Progenitor cell of endocrine pancreas (in vitro differentiated cells): ENCODE measurements at places on chromosomes 5 and 9. TPM values are rescaled to one million over a fixed set of nuclear protein-coding genes. Genes with fewer than 3 reads are reported as not detected.

GRCh38 chr9:20028192-20028848 is 239.5 kb upstream of the SLC24A2 start:
- no peak for DNase-seq

DNA sequence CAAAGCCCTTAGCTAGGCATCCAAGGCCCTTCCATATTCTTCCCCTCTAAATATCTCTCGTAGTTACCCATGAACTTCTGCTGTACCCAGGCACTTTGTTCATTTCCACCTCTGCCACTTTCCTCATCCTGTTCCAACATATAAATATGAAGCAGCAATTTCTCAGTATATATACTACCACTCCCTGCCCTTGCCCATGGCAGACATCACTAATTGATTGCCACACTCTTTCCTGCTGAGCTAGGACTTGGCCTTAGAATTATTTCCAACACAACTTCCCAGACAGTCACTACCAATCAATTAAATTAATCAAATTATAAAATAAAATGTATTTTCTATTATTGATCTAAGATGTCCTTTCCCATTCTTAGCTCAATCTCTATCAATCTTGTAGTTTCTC is 8.5 kb downstream of the INSYN2B start:
- DNase-seq = no peak

GRCh38 chr5:180290568-180291233 is 1.2 kb downstream of the MAPK9 start:
- no peak for DNase-seq

DNA sequence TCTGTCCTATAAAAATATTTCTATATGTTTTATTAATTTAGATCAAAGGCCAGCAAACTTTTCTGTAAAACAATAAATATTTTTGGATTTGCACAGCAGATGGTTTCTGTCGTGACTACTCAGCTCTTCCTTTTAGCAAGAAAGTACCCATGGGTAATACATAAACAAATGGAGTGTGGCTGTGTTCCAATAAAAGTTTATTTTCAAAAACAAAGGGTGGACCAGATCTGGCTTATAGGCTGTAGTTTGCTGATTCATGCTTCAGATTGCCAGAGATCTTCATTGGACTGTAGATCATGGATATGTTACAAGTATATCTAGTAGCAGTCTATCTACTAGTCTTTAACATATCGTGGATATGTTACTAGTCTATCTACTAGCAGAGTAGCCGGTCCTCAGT is 590.5 kb downstream of the CSNK1G3 start:
- DNase-seq = no peak

- DNase-seq = no peak
Observed at GRCh38 chr5:160835818-160836528, 16.0 kb downstream of the ATP10B start.

GRCh38 chr5:131195696-131196095 is 25.0 kb downstream of the LYRM7 start:
- no peak for DNase-seq

GRCh38 chr5:168359820-168360460 is 68.5 kb downstream of the WWC1 start:
- no peak for DNase-seq

DNA sequence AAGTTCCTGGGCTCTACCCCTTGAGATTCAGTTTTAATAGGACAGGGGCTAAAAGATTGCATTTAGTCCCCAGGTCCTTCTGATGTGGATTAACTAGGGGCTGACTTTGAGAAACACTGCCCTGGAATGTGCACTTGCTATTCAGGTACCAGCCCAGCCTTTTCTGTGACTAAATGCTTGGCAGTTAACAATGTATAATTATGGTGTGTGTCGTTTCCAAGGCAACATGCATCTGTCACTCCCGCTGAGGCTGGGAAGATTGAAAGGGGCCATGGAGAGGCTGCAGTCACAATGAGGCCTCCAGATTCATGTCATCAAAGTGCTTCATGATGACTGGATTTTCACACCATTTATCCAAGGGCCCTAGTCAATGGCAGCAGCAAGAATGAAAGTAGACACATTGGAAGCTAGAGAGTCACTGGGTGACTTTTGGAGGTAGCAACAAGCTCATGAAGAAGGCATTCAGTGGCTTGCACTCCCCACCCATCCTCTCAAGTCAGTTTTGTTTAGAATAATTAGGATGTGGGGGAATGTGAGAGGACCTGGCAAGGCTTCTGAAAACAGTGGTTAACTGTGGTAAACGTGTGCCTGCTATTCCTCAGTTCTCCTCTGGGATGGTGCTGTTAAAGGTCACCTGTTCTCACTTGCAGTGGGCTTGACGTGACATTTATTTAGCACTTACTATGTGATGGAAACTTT is 28.3 kb downstream of the RAI14 start:
- DNase-seq = no peak

DNA sequence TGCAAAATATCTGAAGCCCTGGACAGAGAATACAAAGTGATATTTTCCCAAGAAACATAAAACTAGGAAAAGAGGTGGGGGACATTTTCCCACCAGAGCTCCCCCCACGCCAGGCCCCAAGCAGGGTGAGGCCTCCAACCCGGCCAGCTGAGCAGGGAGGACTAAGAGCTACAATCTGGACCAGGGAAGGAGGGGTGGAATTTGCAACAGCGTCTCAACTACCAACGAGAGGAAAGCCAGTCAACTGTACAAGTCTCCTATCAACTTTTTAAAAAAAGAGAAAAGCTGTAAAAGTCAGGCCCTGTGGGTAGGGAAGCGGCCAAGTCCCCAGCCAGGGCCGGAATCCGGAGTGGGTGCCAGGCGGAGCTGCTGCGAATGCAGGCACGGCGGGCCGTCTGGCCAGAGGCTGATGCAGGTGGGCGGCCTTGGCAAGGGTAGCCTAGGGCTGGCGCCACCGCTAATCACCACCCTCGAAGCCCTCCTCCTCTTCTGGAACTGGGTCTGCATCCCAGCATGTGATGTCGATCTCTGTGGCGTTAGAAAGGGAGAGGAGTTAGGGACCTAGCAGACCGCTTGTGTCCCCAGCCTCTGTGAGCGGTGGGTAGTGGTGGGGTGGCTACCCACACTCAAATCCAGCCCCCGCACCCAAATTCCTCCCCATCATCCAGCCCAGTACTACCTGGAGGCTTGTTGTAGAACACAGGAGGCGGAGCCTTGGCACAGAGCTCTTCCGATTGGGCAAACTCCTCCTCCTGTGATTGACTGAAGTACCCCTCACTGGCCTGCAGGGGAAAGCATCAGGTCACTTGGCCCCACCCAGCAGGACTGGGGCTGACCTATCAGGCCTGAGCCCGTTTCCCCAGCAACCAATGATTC is 10.6 kb downstream of the PRR7 start:
- peak; percentile 72 for DNase-seq

- DNase-seq = no peak
Observed at GRCh38 chr5:135340568-135340967, 58.5 kb downstream of the MACROH2A1 start.

DNA sequence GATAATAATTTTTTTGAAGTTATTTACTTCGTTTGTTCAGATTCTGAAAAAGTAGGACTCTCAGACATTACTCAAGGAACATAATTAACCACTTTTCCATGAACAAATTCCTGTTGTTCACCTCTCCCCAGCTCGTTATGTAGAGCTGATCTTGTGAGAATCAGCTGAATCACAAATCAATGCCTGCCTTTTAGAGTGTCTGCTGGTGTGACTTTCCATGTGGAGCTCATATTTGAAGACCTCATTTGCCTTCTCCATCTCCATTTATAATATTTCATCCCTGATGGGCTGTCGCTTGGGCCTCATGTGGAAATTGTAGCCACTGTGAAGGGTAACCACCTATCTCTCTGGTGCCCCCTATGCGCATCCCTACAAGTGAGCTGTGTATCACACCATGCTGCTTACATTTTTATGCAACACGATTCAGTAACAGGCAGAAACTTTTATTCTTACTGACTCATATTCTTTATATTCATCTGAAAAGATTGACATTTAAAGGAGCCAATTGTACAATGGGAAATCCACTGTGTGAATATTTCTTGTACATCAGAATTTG is 111.3 kb downstream of the STK32A start:
- DNase-seq = no peak

DNA sequence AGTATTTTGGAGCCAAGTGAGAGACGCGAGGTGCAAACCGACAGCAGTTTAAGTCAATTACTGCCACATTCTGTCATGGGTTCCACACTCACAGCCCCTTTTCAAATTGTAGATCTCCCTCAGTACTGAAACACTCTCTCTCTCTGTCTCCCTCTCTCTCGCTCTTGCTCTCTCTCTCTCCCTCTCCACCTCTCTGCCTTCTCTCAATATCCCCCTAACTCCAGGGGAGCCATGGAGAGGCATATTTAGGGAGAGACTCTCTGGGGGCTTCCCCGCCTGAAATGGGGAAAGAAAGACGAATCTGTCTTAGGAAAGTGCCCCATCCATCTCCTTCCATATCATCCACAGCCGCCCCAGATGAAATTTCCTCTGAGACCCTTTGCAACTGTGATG is 1.6 kb downstream of the BRINP1 start:
- no peak for DNase-seq

GRCh38 chr9:75960551-75960950 is 70.1 kb downstream of the PCSK5 start:
- DNase-seq = no peak

Gene IGFBPL1
- 4.7 and 5.1 TPM in 2 replicates for total RNA-seq

Gene LECT2
- total RNA-seq = not detected in 2 replicates

Gene ZNF366
- not detected in 2 replicates for total RNA-seq

Gene FAM169A
- 32.4 and 33.5 TPM in 2 replicates for total RNA-seq

Gene RAB3C
- total RNA-seq = 18.9 and 25.2 TPM in 2 replicates

Gene TMEM203
- 35.2 and 36.2 TPM in 2 replicates for total RNA-seq

Gene IL3
- not detected in 2 replicates for total RNA-seq
